ENCODE measurements at places on chromosomes 2 and 18. TPM values are rescaled to one million over a fixed set of nuclear protein-coding genes. Genes with fewer than 3 reads are reported as not detected.
A peak's percentile ranks its signal among the peaks of the same experiment; 100 is the strongest.

Gene C2orf49
- total RNA-seq: 7.7 TPM

GRCh38 chr2:241545106-241545505, 13.4 kb upstream of the BOK start:
- no peak for DNase-seq

DNA sequence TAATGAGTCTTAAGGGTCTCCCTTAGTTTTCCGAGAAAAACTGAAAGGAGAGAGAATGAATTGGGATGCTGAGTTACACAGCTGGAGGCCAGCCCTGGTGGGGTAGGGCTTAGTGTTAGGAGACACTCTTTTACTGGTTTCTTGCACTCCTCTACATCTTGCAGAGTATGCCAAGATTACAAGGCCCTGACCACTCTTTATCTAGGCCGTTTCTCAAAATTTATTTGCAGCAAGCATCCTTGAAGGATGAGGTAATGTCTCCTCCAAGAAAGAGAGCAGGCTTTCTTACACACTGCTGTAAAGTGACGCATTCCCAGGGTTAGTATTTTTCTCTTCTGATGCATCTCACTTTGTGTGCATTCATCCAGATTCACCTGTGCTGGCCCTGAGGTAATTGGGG, 166.2 kb downstream of the TDRD15 start:
- DNase-seq: no peak

DNA sequence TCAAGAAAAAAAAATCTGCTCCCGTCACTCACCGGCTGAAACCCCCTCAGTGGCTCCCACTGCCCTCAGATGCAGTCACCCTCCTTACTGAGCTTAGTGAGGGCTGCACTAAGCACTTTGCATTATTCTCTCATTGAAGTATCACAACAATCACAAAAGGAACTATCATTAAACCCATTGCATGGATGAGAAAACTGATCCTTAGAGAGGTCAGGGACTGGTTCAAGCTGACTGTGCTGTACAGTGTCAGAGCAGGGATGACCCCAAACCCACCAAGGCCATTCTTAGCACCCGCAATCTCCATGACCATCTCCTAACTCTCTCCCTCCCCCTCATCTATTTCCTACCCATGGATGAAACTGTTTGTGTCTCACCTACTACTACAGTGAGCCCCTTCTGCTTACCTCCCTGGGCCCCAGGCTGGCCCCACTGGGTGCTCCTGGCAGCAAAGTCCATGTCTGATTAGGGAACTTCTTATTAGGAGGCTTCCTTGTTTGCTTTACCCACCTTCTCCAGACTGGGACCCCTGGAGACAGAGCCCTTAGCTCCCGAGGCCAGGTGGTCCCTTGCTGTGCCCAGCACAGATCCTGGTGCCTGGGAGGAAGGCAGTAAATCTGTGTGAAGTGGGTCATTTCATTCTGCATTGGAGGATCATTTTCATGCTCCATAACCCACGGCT, 139.3 kb upstream of the ID2 start:
- no peak for DNase-seq

DNA sequence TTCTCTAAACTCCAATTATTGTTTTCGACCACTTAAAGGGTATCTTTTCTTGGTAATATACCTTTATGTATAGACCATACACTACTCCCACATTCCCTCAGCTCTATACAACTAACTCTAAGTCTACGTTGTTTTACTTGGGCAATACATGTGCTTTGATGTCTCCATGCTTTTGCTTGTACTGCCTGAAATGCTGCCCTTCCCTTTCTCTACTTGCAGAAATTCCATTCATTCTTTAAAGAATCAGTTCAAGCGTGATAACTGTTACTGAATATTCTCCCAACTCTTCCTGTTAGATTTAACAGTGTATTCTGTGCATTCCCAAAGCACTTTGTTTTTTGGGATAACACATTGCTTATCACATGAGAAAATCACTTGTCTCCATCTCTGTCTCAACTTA, 157.0 kb upstream of the AQP4 start:
- DNase-seq: no peak

GRCh38 chr2:126913329-126913728, 14.6 kb downstream of the TEX51 start:
- no peak for DNase-seq

DNA sequence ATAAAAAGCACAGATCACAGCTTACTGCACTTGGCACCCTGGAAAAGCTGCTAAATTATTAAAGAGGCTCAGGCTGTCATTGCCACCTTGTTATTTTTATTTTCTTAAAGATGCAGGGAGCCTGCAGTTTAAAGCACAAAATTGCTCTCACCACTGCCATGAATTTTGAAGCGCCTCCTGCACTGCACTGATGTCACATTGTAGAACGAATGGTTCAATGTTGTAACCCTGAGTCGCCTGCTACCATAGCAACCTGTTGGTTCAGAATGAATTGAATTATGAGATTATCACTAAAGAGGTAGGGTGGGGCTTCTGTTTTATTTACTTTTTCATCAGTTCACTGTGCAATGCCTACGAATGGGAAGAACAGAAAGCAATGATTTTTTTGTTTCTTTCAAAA, 16.5 kb downstream of the SCG2 start:
- DNase-seq: no peak

Gene MYL1
- not detected for total RNA-seq

- peak; percentile 7 for DNase-seq
Observed at GRCh38 chr2:64730551-64731262, 77.0 kb upstream of the SERTAD2 start.

- DNase-seq: no peak
Observed at GRCh38 chr2:143808166-143808565, 678.9 kb downstream of the ARHGAP15 start.

DNA sequence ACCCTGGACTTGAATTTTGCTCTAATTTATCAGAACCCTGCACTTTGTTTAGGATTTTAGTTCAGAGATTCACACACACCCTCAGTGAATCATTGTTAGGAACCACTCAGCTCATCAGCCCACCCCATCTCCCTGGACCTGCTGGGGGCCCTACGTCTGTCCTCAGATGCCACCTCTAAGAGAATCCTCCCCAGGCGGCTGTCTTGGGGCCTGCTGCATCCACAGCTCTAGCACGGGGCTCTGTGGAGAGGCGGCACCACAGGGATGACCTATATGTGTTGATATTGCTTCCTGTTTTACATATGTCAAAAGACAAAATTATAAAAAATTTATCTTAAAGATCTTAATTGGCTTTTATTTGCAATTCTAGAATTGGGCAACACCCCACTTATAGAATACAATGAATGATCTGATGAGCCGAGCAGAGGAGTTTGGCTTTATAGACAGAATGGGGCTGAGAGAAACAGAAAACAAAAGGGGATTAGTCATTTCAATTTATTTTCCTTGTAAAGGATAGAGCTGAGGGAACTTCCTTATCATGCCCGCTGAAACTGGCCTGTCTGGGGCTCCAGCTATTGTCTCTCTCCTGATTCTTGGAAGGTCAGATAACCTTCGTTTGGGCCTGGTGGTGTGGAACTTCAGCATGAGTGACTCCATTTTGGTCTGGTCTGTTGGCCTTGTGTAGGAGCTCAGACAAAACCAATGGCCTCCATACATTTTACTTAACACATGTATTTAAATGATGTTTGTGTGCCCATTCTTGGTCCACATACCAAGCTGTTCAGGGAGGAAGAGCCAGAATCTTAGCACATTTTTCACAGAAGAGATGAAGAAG, 1.4 kb downstream of the MYO7B start:
- no peak for DNase-seq

DNA sequence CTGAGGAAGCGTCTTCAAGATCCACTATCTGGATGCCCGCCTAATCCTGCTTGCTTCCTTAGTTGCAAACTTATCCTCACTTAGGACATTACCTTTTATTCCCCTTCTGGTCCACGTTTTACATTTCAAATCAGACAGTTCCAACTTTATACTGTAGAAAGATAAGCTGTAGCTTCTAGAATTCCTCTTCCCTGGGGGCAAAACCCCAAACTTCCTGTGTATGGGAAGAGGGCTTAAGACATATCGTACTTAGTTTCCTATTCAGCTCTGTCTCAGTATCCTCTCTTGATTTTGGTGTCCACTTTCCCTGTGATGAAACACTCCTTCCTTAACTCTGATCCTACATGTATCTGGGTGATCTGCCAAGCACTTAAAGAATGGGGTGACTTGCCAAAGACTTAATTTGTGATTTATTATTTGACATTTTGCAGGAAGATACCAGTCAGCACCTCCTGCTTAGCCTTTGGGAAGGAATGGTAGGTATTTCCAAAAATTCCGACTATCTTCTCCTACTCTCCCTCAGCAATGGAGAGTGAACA, 245.2 kb downstream of the CDCA7 start:
- DNase-seq: no peak

Gene CLEC4F
- total RNA-seq: not detected

DNA sequence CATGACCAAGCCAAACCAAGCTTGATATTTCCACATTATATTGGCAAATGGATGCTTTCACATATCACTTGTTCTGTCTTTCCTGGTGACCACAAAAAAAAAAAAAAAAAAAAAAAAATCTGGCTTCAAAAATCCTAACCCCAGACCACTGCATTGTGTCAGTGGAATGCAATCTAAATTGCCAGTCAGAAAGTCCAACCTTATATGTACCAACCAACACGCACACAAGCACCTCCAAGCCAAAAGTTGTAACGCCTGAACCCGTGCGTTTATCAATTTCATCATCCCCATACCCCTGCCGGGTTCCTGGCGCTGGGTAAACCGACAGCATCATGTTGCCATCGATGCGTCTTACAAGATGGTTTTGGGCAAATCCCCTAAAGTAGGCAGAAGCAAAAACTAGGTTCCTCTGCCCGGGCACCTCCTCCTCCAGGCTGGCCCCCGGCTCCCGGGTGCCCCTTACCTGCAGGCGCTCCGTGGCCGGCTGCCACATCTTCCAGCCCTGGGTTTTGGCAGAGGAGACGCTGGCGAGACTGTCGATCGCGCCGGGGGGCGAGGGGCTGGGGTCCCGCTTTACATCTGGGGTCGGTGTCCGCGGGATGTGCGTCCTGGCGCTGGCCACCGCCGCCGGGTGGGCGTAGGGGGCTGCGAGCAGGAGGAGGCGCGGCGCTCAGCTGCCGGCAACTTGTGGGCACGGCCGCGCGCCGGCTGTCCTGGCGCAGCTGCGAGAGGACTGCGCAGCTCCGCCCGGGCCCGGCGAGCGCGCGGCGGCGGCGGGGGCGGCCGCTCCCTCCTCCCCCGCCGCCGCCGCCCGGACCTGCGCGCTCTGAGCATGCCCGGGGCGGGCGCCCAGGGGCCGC, at the start of gene PID1:
Gene PID1, minus strand, starts transcription at position 737 of the 860 bp plus-strand sequence. Its CDS starts 244 bp downstream, at position 493.
- no peak for DNase-seq

Gene CCDC85A
- 0.10 TPM for total RNA-seq

Gene PPP1R1C
- not detected for total RNA-seq

DNA sequence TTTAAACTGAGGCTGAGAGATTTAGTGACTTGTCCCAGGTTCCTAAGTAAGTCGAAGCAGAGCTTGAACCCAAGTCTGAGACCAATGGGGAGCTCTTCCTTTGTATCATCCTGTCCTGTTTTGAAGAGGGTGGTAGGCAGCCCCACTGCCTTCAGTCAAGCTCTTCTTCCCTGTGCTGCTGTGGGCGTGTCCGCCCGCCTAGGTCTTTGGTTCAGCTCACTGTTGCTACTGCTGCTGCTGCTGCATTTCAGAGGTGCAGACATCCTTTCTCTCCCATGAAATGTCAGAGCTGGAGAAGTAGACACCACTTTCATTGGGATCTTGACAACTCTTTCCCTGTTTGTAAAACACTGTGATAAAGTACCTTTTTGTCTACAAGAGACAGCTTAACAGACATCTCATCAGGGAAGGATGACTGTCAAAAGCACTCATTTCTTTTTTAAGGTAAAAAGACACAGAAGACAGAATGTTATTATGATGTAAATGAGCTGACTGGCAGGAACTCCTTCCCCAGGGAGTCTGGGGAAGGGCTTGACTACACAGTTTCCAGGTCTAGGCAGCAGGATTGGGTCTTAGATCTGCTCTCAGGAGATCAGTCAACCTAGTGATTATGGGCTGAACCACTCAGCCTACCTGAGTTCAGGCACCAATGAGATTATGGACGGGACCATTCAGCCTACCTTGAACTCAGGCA, 91.7 kb upstream of the TRIB2 start:
- no peak for DNase-seq

Gene NPPC
- total RNA-seq: not detected

Gene COA5
- total RNA-seq: 30.0 TPM

- no peak for DNase-seq
Observed at GRCh38 chr2:17461087-17461475, 57.2 kb downstream of the RAD51AP2 start.

GRCh38 chr18:44824884-44825283, 144.2 kb downstream of the SETBP1 start:
- DNase-seq: no peak

Measured in HT-29 (cell line).